Liver (tissue), 10 donors: ENCODE measurements at places on chromosomes 7 and 10. TPM values are rescaled to one million over a fixed set of nuclear protein-coding genes. Genes with fewer than 3 reads are reported as not detected.

Gene COL1A2
- 35.0 TPM for total RNA-seq

Gene PTPRN2
- total RNA-seq = 0.75 TPM

Gene GIMAP5
- 20.6 TPM for total RNA-seq

Gene STAG3
- total RNA-seq = 0.28 TPM

Gene LIPJ
- total RNA-seq = 0.17 TPM

Gene HECW1
- not detected for total RNA-seq

Gene TACC2
- 1.5 TPM for total RNA-seq

Gene TRIL
- total RNA-seq = 0.47 TPM

Gene GRM8
- total RNA-seq = 4.9 TPM

Gene STRIP2
- total RNA-seq = 4.8 TPM

Gene CYP2C18
- 51.5 TPM for total RNA-seq

Gene STEAP4
- 43.8 TPM for total RNA-seq

Gene UFSP1
- 3.1 TPM for total RNA-seq

Gene ITGA8
- total RNA-seq = 0.75 TPM

Gene LRRC4
- 0.75 TPM for total RNA-seq

Gene OPALIN
- not detected for total RNA-seq

Gene CALML5
- total RNA-seq = not detected
